Germinal center (tissue), 1 donor: ENCODE measurements at places on chromosomes 12 and 14.

- DNase-seq, result no peak
Measured at GRCh38 chr14:26856876-26857518, 259.2 kb upstream of the NOVA1 start.

DNA sequence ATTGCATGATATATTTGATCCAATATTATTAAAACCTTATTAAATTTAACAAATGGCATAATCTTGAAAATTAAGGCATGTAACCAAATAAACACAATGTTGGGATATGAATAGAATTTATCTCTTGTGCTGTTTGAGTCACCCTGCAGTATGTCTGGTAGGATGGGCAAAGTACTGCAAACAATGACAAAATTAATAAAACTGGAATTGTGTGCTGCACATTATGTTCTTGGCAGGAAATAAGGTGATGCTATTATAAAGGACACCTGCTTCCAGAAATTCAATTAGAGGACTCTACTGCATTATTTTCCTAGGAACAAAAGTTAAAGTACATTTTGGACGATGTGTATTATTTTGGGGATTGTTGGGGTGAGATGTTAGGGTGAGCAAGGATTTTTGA, 132.7 kb downstream of the PPFIA2 start:
- no peak for DNase-seq

DNA sequence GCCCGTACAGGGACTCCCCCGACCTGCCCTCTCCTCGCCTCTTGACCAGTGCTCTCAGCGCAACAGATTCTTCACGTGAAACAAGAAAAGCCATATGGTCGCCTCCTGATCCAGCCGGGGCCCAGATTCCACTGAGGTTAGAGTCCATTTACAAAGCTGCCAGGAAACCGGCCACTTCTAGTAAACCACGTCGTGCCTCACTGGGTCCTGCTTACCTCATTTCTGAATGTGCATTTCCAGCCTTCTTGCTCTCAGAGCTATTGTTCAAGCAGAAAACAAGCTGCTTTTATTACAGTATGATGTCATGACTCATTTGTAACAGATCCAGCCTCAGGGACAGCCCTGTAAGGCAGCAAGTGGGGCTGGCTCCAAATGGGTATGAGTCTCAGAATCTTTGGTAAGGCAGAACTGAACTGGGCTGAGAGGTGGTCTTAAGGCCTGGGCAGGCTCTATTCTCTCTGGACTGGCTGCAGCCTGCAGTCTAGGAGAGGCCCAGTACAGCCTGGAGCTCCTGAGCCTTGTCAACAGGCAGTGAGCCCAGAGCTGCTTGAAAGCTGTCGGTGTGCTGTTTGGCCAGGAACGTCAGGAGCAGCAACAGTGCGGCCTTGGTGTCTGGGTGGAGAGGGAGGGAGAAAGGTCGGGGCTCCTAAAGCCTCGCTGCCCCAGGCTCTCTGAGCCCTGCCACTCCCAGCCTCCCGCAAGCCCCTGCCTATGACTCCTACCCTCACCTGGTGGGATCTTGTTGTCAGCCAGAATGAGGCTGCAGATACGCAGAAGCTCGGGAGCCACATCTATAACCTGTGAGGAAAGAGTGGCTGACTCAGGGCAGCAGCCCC, 8.3 kb downstream of the REC8 start:
- DNase-seq, result no peak

GRCh38 chr14:30525833-30526232, 33.1 kb upstream of the G2E3 start:
- no peak for DNase-seq

DNA sequence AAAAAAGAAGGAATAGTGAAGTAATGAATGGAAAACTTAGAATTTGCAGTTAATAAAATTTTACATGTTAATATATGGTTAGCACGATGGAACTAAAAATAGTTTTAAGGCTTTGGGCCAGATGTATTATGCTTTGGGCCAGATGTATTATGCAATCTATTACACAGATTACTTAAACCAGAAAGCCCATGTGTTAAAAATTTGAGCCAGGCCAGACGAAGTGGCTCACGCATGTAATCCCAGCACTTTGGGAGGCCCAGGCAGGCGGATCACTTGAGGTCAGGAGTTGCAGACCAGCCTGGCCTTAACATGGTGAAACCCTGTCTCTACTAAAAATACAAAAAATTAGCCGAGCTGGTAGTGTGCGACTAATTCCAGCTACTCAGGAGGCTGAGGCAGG, 17.2 kb downstream of the IFT81 start:
- no peak for DNase-seq

DNA sequence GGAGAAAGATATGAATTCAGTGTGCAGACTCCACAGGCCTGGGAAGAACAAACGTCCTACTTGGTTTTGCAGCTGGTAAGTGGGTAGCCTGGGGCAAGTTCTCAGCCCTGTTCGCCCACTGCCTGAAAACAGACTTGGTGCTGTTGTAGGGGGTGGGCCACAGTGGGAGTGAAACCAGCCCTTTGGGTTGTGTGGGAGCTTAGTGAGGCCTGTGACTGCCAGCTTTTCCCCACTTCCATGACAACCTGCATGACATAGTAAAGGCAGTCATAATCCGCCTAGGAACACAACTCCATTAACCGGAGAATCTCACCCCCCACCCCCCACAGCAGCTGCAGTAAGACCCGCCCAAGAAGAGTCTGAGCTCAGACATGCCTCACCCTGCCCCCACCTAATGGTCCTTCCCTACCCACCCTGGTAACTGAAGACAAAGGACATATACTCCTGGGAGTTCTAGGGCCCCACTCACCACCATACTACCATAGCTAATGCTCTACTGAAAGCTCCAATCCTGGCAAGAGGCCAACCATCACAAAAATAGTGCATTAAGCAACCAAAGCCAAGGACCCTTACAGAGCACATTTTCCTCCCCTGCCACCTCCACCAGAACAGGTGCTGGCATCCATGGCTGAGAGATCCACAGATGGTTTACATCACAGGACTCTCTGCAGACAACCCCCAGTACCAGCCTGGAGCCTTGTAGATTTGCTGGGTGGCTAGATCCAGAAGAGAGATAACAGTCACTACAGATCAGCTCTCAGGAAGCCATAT, 39.8 kb upstream of the LMNTD1 start:
- no peak for DNase-seq

DNA sequence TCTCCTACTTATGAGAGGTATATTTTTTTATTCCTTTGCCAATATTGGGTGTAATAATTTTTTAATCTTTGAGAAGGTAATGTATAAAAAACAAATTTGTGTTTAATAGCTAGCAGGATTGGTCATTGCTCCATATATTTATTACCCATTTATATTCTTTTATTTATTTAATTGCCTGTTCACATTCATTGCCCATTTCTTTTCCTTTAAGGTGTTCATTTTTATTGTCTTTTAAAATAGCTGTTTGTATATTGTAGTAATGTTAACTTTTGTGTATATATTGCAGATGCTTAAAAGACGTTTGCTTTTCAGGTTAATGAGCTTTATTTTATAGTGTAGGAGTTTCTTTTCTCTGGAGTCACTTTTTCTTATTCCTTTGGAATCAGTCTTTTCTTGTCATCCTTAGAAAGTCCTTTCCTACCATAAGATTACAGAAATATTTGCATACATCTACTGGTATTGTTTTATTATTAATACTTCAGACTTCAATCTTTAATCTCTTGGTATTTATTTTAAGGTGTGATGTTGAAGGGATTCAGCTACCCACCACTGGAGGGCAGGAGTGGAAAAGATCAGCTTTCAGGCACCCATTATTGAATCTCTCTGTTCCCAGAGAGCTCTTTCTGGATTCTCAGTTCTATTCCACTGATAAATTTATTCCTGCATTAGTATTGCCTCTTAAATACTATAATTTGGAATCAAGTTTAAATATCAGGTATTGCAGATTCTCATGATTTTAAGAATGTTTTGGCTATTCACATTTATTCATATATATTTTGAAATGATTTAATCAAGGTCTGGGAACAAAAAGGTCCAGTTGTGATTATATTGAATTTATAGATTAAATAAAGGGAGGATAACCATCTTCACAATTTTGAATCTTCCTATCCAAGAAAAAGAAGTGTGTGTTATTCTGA, 17.3 kb downstream of the PPM1A start:
- DNase-seq, result peak; percentile 35

- DNase-seq, result no peak
Measured at GRCh38 chr12:54759751-54760150, 94.6 kb upstream of the MUCL1 start.
